ENCODE measurements at places on chromosomes 2 and 18.

DNA sequence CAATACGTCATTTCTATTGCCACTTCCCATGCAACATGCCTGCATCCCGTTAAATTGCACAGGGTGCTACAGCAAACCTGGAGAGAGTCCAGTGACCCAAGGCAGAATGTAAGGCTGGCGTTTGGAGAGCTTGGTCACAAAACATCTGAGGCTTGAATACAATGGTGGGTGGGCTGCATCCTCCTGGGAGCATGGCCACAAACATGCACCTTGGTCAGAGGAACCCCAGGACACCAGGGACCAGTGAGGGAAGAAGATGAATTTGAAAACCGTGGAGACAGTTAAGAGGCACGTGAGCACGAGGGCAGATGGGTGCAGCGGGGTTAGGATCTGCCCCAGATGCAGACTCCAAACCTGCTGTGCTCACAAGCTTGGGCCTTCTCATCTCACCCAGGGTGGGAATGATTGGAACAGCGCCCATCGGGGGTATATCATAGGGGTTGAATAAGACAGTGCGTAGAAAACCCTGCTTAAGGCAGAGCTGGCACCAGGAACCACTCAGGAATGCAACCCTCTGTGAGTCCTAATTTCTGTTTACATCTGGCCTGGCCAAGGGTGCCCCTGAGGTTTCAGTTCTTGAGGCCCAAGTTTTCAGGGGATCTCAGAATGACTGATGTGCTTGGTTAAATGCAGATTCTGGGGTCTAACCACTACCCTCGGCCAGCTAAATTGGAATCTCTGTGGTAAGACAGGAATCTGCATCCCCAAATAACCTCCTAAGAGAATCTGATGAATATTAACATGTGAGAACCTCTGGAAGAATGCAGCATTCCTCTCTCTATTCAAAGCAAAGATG is 97.2 kb downstream of the ARL4C start:
- no peak for DNase-seq

DNA sequence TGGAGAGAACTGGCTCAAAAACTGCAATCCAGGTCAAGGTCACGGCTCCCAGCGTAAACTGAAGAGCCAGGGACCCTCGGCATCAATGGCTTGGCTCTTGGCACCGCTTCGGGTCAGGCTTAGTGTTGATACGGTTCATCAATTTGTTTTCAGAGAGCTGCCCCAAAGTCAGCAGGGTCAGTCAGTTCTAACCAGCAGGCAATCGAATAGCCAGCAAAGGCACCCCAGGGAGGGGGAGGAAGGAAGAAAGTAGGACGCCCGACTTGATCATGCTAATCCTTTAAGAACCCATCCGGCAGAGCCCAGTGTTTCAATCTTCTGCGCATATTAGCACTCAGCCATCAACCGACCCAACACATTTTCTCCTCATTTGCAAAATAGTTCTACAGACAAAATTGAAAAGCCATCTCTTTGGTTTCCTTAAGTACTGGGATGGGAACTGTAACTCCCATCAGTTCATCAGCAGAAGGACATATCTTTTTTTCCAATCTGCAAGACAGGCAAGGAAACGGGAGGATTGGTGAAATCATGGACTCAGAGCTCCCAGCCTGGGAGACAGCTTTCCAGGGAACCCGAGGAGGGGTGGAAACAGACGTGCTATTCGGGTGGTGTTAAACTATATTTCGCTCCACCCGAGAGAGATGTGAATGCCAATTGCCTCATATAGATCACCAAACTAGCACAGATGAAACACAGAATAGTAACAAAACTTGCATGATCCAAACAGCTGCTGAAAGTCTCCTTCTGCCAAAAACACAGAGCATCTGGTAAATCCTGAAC is 40.7 kb upstream of the CABLES1 start:
- DNase-seq = peak; percentile 44

- no peak for DNase-seq
Observed at GRCh38 chr2:182618672-182619079, 97.4 kb upstream of the DNAJC10 start.

- DNase-seq = no peak
Observed at GRCh38 chr2:234458466-234458865, 38.4 kb downstream of the ARL4C start.

GRCh38 chr2:12587729-12588522 is 128.8 kb upstream of the TRIB2 start:
- no peak for DNase-seq

DNA sequence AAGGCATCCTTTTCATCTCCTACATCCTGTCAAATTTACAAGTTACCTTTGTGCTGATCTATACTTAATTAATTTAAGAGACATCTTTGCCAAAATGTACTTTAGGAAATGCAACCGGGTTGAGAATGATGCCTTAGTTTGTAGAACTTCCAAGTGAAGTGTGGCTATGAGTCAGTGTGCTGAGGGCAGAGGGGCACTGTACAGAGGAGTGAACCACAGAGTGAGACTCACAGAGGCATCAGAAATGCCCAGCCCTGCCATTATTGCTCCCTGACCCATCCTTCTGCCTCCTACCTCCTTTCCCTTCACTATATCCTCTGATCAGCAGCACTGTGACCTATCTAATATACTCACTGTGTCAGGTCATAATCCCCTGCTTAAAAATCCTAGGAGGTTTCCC is 320.1 kb downstream of the LRRTM1 start:
- DNase-seq = no peak

DNA sequence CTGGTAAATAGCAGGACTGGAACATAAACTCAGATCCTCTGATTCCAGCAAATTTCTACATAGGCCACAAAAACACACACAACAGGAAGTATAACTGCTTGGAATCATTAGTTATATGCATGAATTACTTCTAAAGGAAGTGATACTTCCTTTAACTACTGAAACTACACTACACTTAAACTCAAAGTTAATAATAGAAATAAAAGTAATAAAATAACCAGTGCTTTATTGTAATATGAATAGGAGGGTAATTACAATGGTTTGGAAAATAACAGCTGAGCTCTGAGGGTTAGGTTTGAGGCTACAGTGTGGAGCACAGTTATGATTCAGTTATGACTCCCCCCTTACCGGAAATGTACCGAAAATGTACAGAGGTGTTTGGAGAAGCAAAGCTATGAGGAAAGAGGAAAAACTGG is 18.5 kb upstream of the POLI start:
- DNase-seq = no peak

DNA sequence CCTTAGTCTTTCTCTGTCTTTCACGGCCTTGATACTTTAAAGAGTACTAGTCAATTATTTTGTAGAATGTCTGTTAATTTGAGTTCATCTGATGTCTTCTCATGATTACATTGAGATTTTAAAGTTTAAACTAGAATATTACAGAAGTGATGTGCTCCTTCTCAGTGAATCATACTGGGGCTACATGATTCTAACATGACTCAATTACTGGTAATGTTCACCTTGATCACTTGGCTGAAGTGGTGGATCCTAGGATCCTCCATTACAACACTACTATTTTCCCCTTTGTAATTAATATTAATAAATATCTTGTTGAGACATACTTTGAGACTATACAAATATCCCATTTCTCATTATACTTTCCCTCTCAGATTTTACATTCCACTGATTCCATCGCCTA is 148.5 kb downstream of the CAMKMT start:
- DNase-seq = no peak

GRCh38 chr2:102449370-102449974 is 23.6 kb upstream of the SLC9A4 start:
- DNase-seq = peak; percentile 38

- DNase-seq = no peak
Observed at GRCh38 chr2:10328670-10329579, 26.2 kb downstream of the HPCAL1 start.

- no peak for DNase-seq
Observed at GRCh38 chr2:19543663-19544383, 185.4 kb upstream of the OSR1 start.

GRCh38 chr2:46259777-46260168 is 37.4 kb upstream of the EPAS1 start:
- DNase-seq = no peak

DNA sequence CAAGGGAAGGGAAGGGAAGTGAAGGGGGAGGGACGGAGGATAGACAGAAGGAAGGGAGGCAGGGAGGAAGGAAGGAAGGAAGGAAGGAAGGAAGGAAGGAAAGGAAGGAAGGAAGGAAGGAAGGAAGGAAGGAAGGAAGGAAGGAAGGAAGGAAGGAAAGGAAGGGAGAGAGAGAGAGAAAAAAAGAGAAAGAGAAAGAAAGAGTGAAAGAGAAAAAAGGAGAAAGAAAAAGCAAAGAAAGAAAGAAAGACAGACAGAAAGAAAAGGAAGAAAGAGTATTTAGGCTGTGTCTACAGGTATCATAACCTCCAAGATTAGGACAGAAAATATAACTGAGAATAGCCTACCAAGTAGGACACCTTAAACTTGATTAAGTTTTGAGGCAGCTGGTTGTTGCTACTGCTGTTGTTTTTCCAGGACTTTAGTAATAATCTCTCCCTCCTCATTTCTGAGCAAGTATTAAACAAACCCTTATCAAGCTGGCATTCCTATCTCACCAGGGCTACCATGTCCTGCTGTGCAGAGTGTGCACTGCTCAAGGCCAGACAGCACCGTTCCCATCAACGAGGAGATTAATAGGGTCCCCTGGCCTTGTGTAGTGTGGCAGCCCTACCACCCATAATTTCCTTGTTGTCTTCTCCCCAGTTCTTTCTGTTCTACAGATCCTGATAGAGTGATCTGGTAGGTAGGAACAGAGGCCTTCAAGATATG is 90.5 kb upstream of the FHL2 start:
- no peak for DNase-seq

GRCh38 chr18:11721720-11722119 is 32.7 kb downstream of the GNAL start:
- DNase-seq = no peak

GRCh38 chr2:126972279-126972626 is 73.6 kb downstream of the TEX51 start:
- DNase-seq = no peak

GRCh38 chr2:66896131-66896530 is 461.2 kb downstream of the MEIS1 start:
- no peak for DNase-seq

DNA sequence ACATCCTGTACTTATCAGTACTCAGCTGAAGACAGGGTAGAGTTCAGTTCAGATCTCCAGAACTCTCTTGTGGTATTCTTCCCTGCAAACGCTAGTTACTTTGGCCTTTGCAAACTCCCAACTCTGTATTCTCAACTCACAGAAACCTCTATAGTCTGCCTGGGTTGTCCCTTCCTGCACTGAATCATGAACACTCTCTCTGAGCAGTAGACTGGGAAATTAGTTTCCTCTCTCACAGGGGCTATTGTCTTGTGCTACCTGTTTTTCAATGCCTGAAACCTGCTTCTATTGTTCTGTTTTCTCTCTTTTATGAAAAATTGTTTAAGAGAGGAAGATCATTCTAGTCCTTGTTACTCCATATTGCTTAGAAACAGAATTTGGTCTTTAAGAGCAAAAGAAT is 134.7 kb downstream of the VIT start:
- no peak for DNase-seq

DNA sequence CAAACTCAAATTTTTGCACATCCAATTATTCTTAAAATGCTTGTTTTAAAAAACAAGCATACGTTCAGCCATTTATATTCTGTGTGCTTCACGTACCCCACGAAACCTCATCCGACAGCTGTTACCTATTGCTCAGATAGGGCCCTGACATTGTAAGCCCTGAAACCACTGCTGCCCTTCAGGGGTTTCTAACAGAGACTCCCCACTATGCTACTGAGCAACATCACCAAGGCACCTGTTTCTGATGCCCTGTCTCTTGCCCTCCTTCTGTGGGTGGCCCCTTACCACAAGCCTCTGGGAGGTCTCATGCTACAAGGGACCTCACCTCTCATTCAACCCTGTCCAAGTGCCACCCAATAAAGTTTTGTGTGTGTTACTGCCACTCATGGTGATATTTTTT is 18.5 kb upstream of the CNGA3 start:
- DNase-seq = no peak

DNA sequence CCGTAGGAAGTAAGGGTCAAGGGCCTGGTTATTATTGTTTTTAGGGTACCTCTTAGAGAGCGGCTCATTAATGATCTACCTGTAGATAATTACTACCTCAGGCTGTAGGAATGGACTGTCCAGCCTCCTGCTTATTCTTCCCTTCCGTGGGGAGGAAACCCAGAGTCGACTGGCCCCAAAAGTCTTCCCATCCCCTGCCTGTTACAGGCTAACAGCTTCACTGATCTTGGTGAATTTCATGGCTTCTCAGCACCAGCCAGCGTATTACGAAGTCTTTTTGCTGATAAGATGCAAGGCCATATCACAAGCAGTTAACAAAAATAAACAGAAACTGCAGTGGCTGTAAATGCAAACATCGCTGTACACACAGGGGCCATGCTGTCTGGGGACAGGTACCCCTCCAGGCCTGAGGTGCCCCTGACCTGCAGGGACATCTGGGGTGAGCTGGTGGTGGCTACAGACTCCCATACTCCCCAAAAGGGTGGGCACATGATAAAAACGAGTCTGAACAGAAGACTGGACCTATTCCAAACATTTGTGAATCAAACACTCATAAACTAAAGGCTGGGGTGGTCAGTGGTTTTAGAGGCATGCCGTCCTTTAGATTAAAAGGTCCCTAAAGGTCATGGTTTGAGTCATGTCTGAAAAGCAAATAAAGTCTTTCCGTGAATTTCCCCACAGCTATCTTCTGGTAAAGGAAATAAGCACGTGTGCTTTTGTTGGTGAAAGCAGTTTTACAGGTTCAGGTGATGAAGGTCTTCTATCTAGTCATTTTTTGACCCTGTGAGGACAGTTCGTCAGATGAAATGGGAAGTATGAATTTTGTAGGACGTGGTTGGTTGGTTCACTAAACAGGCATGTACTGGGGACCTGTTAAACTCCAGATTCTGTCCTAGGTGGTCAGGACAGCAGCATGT is 36.7 kb downstream of the TTC39C start:
- no peak for DNase-seq

- no peak for DNase-seq
Observed at GRCh38 chr2:38797250-38797676, 19.3 kb downstream of the GEMIN6 start.

DNA sequence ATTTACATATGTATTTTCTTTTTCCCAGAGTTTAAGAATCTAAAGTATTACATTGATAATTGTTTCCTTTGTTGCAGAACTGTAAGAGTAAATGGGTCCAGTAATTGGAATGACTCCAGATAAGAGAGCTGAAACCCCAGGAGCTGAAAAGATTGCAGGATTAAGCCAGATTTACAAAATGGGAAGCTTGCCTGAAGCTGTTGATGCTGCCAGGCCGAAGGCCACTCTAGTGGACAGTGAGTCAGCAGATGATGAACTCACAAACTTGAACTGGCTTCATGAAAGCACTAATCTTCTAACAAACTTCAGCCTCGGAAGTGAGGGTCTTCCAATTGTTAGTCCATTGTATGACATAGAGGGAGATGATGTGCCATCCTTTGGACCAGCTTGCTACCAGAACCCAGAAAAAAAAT is 183.8 kb upstream of the STON1 start:
- DNase-seq = no peak

DNA sequence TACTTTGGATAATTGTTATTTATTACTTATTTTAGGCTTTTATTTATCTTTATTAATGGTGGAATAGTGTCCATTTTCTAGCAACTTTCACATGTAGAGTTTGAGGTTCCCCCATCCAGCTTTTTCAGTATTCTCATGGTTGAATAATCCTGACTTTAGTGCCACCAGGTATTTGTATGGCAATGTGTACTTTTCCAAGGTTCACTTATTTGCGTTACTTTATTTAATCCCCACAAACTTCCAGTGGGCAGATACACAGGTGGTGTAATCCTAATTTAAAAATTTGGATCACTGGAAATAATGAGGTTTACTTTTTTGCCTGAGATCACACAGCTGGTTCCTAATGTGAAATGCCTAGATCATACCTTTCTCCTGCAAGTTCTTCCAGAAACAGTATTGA is 30.5 kb downstream of the NAB1 start:
- no peak for DNase-seq

Data from right hindlimb (tissue), 1 donor.